ENCODE measurements at places on chromosomes 11 and 22.

- DNase-seq = no peak
Measured at GRCh38 chr22:37229012-37229804, 14.9 kb downstream of the RAC2 start.

DNA sequence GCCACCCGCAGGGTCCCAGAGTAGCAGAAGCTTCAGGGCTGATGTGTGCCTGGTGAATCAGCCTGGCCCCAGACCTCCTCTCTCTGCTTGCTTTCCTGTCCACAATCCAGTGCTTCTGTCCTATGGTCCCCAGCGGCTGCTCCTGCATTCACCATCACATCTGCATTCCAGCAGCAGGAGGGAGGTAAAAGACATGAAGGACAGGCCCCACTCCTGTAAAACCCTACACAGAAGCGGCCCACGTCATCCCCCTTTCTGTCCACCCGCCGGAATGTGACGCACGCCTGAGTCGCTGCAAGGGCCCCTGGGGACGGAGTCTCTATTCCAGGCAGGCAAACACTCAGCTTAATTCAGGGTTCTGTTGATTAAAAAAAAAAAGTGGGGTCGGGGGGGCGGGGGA lies 58.3 kb downstream of the CDKN1C start:
- DNase-seq = no peak

- DNase-seq = no peak
Measured at GRCh38 chr22:24455751-24456426, 28.5 kb downstream of the ADORA2A start.

- no peak for DNase-seq
Measured at GRCh38 chr11:68829581-68829980, 12.1 kb downstream of the CPT1A start.

DNA sequence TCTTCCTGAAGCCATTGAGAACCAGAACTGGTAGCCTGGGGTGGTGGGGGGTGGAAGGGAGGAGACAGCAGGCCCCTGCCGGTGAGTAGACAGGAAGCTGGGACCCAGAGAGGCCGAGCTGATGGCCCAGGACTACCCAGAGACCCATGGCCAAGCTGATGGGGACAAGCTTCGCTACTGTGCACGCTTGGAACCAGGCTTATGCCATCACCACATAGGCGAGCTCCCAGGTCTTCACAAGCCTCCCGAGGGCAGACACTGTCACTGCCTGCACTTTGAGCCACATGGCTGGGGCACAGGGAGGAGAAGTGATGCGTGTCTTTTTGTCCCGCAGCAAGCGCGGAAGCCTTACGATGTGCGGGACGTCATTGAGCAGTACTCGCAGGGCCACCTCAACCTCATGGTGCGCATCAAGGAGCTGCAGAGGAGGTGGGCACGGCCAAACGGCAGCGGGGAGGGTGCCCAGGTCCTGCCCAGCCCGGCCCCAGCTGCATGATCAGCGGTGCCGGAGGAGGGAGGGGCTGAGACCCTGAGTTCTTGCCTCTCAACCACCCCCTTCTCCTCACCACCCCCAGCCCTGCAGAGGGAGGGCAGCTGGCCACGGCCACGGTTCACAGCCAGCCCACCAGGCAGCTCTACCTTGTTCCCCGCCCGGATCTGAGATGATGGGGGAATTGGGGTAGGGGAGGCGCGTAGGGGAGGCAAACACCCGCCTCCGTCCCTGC lies 76.0 kb upstream of the KCNQ1OT1 start:
- DNase-seq = no peak

- DNase-seq = no peak
Measured at GRCh38 chr22:32354360-32355351, 3.0 kb upstream of the RFPL3 start.

DNA sequence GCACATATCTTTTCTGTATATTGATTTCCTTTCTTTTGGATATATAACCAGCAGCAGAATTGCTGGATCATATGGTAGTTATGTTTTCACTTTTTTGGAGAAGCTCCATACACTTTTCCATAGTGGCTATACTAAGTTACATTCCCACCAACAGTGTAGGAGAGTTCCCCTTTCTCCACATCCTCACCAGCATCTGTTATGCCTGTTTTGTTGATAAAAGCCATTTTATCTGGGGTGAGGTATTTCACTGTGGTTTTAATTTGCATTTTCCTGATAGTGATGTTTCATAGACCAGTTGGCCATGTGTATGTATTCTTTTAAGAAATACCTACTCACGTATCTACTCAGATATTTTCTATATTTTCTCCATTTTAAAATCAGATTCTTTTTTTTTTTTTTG lies 419.3 kb upstream of the FAT3 start:
- no peak for DNase-seq

- DNase-seq = no peak
Measured at GRCh38 chr22:30398685-30399680, 2.2 kb downstream of the SEC14L2 start.

GRCh38 chr11:75637998-75638397 lies 30.8 kb downstream of the MAP6 start:
- DNase-seq = no peak

DNA sequence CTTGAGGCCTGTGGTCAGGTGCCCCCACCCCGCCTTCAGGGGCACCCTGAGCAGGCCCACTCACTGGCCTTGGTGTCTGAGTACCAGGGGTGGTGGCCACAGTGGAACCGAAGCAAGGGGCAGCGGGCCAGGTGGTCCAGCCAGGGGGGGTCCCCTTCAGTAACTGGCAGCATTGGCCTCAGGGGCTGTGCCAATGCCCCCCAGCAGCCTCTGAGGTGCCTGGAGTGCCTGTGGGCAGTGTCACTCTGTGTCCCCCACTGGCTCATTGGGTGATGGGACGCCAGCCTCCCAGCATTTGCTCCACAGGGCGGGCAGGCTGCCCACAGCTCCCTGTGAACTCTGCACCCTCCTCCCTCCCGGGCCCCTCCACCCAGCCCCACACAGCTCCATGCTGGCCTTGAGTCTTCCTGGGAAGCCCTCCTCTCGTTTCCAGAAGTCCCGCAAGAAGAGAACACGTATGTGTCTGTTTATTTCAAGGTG lies 29.5 kb upstream of the CARS1 start:
- no peak for DNase-seq

DNA sequence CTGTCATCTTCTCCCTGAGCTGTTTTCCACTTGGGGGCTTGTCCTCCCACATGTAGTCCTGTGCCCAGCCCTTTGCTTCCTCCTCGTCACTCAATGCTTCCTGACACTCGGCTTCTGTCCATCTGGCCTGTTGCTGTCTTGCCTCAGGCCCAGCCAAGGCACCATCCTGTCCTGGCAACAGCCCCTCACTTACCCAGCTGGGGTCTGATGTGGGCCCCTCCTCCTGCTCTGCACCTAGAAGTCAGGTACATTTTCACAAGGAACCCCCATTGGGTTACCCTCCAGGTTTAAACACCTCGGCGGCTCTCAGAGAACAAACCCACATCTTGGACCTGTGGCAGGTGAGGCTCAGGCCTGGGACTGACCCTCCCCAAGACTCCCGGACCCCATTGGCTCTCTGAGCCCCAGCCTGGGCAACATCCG lies 784.8 kb downstream of the TBC1D22A start:
- no peak for DNase-seq

DNA sequence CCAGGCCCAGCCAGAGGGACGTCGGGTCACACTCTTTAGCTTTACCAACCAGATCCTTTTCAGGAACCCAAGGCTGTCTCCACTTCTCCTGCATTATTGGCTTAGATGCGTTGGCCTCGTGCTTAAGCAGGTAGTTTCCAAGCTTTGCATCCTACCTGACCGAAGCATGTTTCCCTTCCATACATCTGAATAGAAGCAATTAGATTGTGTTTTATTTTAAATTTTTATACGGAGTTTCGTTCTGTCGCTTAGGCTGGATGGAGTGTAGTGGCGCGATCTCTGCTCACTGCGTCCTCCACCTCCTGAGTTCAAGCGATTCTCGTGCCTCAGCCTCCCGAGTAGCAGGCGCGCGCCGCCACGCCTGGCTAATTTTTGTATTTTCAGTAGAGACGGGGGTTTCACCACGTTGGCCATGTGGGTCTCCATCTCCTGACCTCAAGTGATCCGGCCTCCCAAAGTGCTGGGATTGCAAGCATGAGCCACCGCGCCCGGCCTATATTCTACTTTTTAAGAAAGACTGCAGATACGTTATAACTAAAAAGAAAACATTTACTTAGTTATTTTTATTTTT lies 677 bp downstream of the DYNC2H1 start:
- DNase-seq = no peak

DNA sequence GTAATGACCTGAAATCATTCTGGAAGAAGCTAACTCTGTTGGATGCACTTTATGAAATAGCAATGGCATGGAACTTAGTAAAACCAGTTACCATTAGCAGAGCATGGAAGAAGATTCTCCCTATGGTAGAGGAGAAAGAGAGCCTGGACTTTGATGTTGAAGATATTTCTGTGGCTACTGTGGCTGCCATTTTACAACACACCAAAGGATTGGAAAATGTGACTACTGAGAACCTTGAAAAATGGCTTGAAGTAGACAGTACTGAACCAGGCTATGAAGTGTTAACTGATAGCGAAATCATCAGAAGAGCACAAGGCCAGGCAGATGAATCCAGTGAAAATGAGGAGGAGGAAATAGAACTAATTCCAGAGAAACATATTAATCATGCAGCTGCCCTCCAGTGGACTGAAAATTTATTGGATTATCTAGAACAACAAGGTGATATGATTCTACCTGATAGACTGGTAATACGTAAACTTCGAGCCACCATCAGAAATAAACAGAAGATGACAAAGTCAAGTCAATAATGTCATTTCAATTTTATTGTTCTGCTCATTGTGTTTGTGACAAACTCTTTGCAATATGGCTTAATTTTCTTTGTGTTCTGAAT lies 2.0 kb downstream of the JRKL start:
- no peak for DNase-seq

- no peak for DNase-seq
Measured at GRCh38 chr22:40966726-40967085, 15.5 kb downstream of the RBX1 start.

GRCh38 chr11:106281455-106282173 lies 204.2 kb downstream of the AASDHPPT start:
- DNase-seq = peak; percentile 71

- no peak for DNase-seq
Measured at GRCh38 chr22:29670626-29671025, 49.2 kb upstream of the CABP7 start.

- DNase-seq = no peak
Measured at GRCh38 chr11:65793625-65794400, 7.0 kb downstream of the OVOL1 start.

GRCh38 chr11:86595451-86595850 lies 77.0 kb downstream of the ME3 start:
- DNase-seq = no peak

- no peak for DNase-seq
Measured at GRCh38 chr22:23200898-23201297, 20.6 kb downstream of the BCR start.

- DNase-seq = no peak
Measured at GRCh38 chr22:33920197-33920540, at the start of gene LARGE1. Gene LARGE1, minus strand, starts transcription at chr22:33920476.

GRCh38 chr22:49095366-49095765 lies 732.3 kb downstream of the BRD1 start:
- DNase-seq = no peak

DNA sequence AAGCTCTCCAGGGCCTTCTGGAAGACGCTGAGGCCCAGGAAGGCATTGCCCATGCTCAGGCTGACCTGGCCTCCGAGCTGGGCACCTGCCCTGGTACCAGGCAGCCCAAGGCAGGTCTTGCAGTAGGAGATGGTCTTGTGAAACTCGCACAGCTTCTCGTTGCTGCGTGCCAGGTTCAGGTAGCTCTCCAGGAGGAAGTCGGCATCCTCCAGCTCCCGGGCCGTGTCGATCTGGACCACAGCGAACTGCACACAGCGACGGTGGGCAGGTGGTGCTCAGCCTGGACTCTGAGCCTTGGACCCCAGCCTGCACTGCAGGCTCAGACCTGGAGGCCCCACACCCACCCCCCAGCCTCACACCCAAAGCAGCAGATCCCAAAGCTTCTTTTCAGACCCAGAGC lies 1.0 kb downstream of the RAPSN start:
- no peak for DNase-seq

GRCh38 chr11:70867281-70868047 lies 384.9 kb downstream of the SHANK2 start:
- DNase-seq = no peak

GRCh38 chr11:95703049-95703448 lies 86.5 kb downstream of the FAM76B start:
- DNase-seq = no peak

DNA sequence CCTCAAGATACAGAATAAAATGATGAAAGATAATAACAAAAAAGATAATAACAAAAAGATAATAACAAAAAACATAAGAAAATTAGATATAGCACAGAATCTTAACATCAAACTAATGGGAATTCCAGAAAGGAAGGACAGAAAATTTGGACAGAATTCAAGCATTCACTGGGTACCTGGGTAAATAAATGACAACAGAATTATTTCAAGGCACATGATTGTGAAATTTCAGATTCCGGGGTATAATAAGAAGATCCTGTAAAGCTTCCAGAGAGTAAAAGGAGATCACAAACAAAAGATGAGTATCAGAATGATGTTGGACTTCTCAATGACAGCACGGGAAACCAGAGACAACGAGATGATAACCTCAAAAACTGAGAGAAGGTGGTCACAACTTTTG lies 42.1 kb upstream of the OR9Q1 start:
- no peak for DNase-seq

DNA sequence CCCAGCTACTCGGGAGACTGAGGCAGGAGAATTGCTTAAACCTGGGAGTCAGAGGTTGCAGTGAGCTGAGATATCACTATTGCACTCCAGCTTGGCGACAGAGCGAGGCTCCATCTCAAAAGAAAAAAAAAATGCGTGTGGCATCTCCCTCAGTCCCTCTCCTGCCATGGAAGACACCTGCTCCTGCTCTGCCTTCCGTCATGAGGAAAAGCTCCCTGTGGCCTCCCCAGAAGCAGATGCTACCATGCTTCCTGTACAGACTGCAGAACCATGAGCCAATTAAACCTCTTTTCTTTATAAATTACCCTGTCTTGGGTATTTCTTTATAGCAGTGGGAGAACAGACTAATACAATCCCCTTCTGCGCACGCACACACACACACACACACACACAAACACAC lies 249.4 kb downstream of the MN1 start:
- no peak for DNase-seq

DNA sequence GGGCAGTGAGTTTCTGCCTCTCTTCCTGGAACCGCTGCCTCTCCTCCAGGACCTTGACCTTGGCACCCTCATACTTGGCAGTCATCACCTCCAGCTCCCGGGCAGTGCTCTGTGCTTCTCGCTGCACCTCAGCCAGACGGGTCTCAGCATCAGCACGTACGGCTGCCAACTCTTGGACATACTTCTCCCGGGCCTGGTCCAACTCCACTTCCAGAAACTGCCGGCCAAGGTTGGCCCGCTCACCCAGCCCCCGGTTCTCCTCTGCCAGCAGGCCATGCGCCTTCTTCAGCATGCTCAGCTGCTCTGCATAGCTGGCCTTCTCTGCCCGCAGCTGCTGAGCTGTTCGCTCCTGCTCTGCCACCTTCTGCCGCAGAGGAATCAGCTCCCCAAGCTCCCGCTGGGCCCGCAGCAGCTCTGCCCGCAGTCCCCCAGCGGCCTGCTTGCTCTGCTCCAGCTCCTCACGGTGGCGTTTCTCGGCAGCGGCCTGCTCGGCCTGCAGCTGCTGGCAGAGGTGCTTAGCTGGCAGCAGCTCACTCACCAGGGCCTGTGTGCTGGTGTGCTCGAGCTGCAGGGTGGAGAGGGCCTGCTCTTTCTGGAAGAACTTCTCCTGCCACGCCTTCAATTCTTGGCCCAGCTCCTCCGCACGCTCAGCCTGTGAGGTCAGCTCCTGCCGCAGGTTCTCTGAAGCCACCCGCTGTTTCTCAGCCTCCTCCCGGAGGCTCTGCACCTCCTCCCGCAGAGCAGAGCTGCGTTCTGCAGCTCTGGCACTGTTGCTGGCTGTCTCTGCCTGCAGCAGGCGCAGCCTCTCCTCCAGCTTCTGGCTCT lies 14.4 kb downstream of the IL18BP start:
- DNase-seq = no peak

- DNase-seq = peak; percentile 16
Measured at GRCh38 chr11:45457649-45458048, 171.5 kb upstream of the SYT13 start.
